A549 treated with Mapracorat at 1 μM for 4 hours (cell line): ENCODE measurements at places on chromosomes 12 and 14. TPM values are rescaled to one million over a fixed set of nuclear protein-coding genes. Genes with fewer than 3 reads are reported as not detected.

Gene FIGNL2
- total RNA-seq: 0.20 to 0.46 TPM (median 0.23 TPM) in 5 replicates

Gene PTPRQ
- total RNA-seq: 0.01 to 0.02 TPM (median 0.01 TPM) in 3 of 5 replicates, not detected in the others

Gene CLEC2A
- total RNA-seq: not detected in 5 replicates

Gene NELL2
- total RNA-seq: 0.11 to 0.13 TPM in 2 of 5 replicates, not detected in the others

Gene CCDC85C
- total RNA-seq: 28.5 to 41.9 TPM (median 37.4 TPM) in 5 replicates

Gene C1R
- 28.8 to 47.1 TPM (median 29.1 TPM) in 5 replicates for total RNA-seq

Gene PRH1
- 1.8 to 3.9 TPM (median 2.8 TPM) in 5 replicates for total RNA-seq

Gene ADCY4
- not detected in 5 replicates for total RNA-seq

Gene FLVCR2
- 9.2 to 11.9 TPM (median 10.8 TPM) in 5 replicates for total RNA-seq

Gene NTF3
- not detected in 5 replicates for total RNA-seq

Gene ZNF385A
- 14.6 to 21.4 TPM (median 21.1 TPM) in 5 replicates for total RNA-seq

Gene C14orf132
- 4.6 to 6.8 TPM (median 6.4 TPM) in 5 replicates for total RNA-seq

Gene ENDOU
- not detected in 5 replicates for total RNA-seq

Gene NPAS3
- not detected in 5 replicates for total RNA-seq

Gene CISTR
- not detected in 5 replicates for total RNA-seq

Gene STYX
- 5.1 to 6.2 TPM (median 5.5 TPM) in 5 replicates for total RNA-seq

Gene LRRC43
- 0.08 TPM in 1 of 5 replicates, not detected in the others for total RNA-seq

Gene PRORP
- 32.2 to 39.1 TPM (median 38.0 TPM) in 5 replicates for total RNA-seq

Gene LGR5
- not detected in 5 replicates for total RNA-seq

Gene SLC5A8
- not detected in 5 replicates for total RNA-seq

Gene IL26
- not detected in 5 replicates for total RNA-seq

Gene PRB2
- total RNA-seq: not detected in 5 replicates

Gene OAS1
- 29.0 to 44.5 TPM (median 40.3 TPM) in 5 replicates for total RNA-seq

Gene NEMF
- total RNA-seq: 26.1 to 32.9 TPM (median 31.6 TPM) in 5 replicates

Gene TECPR2
- total RNA-seq: 5.7 to 10.0 TPM (median 8.5 TPM) in 5 replicates

Gene DIO3
- total RNA-seq: not detected in 5 replicates

Gene LALBA
- total RNA-seq: not detected in 5 replicates

Gene TAS2R20
- 0.10 to 0.19 TPM in 2 of 5 replicates, not detected in the others for total RNA-seq

Gene DBX2
- not detected in 5 replicates for total RNA-seq

Gene POTEG
- not detected in 5 replicates for total RNA-seq

Gene P3H3
- total RNA-seq: 19.8 to 29.8 TPM (median 28.7 TPM) in 5 replicates

Gene PRR4
- 0.76 to 3.1 TPM (median 2.0 TPM) in 5 replicates for total RNA-seq

Gene MSI1
- total RNA-seq: 0.89 to 1.8 TPM (median 1.4 TPM) in 5 replicates

Gene TSHR
- not detected in 5 replicates for total RNA-seq
